ENCODE measurements at places on chromosomes 2 and 18.
A peak's percentile ranks its signal among the peaks of the same experiment; 100 is the strongest.

- no peak for DNase-seq
Observed at GRCh38 chr2:46385786-46386577, 88.8 kb downstream of the EPAS1 start.

- peak; percentile 68 for DNase-seq
Observed at GRCh38 chr2:29011418-29012060, 30.4 kb downstream of the TOGARAM2 start.

- no peak for DNase-seq
Observed at GRCh38 chr2:178844269-178844668, 37.0 kb upstream of the TTN start.

GRCh38 chr2:60567919-60568768 lies 14.7 kb upstream of the BCL11A start:
- DNase-seq = no peak

DNA sequence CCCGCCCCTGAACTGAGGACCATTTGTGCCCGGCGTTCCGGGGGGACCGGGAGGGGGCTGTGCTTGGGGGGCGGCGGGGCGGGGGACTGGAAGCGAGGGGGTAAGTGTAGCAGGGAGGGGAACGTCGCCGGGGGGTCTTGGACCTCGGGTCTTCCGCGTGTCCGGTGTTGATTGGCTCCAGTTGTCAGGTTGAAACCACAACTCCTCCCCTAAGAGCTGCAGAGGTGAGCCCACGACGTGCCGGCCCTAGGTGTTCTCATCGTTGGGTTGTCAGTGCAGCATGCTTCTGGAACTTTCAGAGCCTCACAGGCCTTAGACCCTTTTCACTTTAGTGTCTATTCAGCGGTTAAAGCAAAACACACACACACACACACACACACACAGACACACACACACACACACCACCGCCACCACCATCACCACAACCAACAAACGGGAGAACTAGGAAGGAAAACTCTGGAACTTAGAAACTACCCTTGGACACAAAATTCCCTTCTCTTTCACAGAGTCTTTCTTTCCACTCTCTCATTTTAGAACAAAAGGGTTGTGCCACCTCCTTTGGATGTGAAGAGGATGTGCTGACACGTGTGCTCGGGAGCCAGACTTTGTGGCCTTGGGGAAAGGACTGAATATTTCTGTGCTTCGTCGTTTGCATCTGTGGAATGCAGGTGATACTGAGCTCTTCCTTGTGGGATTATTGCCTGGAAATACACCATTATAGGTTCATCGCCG lies 6.7 kb upstream of the DLX2 start:
- DNase-seq = no peak

GRCh38 chr18:3025544-3025943 lies 12.6 kb upstream of the LPIN2 start:
- DNase-seq = no peak

- no peak for DNase-seq
Observed at GRCh38 chr2:88832311-88832991, 141.0 kb downstream of the RPIA start.

- DNase-seq = no peak
Observed at GRCh38 chr2:100257939-100258338, 64.4 kb downstream of the LONRF2 start.

- DNase-seq = no peak
Observed at GRCh38 chr2:111194835-111195621, 74.3 kb downstream of the BCL2L11 start.

- DNase-seq = no peak
Observed at GRCh38 chr18:40356168-40356567, 1598.9 kb upstream of the PIK3C3 start.
